ENCODE measurements at places on chromosomes 3 and 15. TPM values are rescaled to one million over a fixed set of nuclear protein-coding genes. Genes with fewer than 3 reads are reported as not detected.

DNA sequence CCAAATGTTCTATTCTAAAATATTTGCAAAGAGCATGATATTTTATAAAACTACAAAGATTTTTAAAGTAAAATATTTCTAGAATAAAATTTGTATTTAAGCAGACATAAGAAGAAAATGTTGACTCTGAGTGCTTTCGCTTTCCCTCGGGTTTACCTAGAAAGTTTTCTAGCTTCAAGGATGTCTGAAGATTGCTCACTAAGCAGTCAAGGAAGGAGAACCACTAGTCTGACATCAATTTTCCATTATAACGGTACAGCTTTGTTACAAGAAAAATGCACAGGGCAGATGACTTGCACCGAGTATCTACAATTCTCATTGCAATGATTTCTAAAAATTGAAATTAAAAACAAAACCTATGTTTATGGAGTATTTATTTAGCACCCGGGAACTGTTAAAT is 14.2 kb downstream of the GPR15 start:
- H3K36me3 ChIP-seq = no peaks in the 10 kb centered on the region
- DNase-seq = no peak

GRCh38 chr15:80536231-80536630 is 132.0 kb downstream of the ARNT2 start:
- H3K4me1 ChIP-seq = no peaks in the 10 kb centered on the region
- H3K27me3 ChIP-seq = no peaks in the 10 kb centered on the region
- no peak for DNase-seq
- H3K27ac ChIP-seq = no peak overlapping the region
- no peaks in the 10 kb centered on the region for H3K36me3 ChIP-seq

GRCh38 chr3:107032111-107032510 is 345.1 kb upstream of the CCDC54 start:
- H3K36me3 ChIP-seq = no peaks in the 10 kb centered on the region
- H3K4me1 ChIP-seq = no peaks in the 10 kb centered on the region
- DNase-seq = no peak
- H3K4me3 ChIP-seq = no peak overlapping the region

DNA sequence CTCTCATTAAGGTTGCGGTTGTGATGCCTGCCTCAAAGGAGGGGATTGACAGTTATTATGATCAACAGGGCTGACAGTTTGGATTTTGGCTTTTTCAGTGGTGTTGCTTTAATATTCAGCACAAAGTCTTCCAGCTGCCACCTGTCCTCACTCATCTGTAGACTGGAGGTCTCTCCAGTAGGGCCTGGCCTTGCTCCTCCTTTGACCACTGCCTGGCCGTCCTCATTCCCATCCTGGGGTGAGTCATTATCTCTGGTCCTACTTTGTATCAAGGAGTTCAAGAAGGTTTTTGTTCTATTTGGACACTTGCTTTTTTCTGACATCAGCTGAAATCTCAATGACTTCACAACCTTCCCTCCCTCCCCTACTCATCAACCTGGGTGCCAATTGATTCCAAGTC is 95.1 kb upstream of the ZPLD1 start:
- no peaks in the 10 kb centered on the region for H3K4me1 ChIP-seq
- H3K27me3 ChIP-seq = no peaks in the 10 kb centered on the region

Gene FES
- total RNA-seq = 19.8 TPM

Gene COLQ
- 4.5 TPM for total RNA-seq
